ENCODE measurements at places on chromosomes 1 and 21. TPM values are rescaled to one million over a fixed set of nuclear protein-coding genes. Genes with fewer than 3 reads are reported as not detected.

SAMSN1 gene
- total RNA-seq: 20.1 TPM

TLCD4 gene
- total RNA-seq: 18.7 TPM

DENND2C gene
- 6.1 TPM for total RNA-seq

ENAH gene
- 75.4 TPM for total RNA-seq

KCNQ4 gene
- 0.98 TPM for total RNA-seq

SNRPE gene
- total RNA-seq: 43.4 TPM

PADI4 gene
- 12.4 TPM for total RNA-seq

CLCA4 gene
- total RNA-seq: 0.09 TPM

ZBTB8B gene
- total RNA-seq: 0.03 TPM

F3 gene
- 107 TPM for total RNA-seq

WNT4 gene
- 4.2 TPM for total RNA-seq

ELAPOR1 gene
- 25.0 TPM for total RNA-seq

CACHD1 gene
- 49.6 TPM for total RNA-seq

SPRR2G gene
- total RNA-seq: not detected
